ENCODE measurements at places on chromosomes 7 and 10.

DNA sequence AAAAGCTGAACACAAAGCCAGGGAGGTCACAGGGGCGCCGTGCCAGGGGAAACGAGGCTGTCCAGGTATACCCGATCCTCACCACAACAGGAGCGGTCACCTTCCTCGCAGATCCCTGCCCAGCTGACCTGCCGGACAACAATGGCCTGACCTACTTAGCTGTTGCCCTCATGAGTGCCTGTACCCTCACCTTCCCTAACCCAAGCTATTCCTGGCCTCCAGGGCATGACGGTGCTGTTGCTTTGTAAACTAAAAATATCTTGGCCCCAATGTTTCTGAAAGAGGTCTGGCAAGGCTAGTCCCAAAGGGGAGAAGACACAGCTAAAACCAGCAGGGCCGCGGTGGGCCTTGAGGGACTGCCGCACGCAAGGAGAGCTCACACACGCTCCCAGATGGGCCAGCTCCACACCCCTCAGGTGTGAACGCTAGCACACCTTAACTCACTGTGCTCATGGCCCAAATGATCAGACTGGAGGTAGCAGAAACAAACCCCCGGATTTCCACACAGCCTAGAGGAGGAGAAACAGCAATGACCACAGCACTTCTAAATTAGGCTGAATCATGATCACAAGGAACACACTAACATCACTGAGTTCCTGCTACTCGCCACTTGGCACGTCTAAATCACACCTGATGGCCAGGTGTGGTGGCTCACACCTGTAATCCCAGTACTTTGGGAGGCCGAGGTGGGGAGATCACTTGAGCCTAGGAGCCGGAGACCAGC lies 66.3 kb upstream of the CYTH3 start:
- no peak for DNase-seq

DNA sequence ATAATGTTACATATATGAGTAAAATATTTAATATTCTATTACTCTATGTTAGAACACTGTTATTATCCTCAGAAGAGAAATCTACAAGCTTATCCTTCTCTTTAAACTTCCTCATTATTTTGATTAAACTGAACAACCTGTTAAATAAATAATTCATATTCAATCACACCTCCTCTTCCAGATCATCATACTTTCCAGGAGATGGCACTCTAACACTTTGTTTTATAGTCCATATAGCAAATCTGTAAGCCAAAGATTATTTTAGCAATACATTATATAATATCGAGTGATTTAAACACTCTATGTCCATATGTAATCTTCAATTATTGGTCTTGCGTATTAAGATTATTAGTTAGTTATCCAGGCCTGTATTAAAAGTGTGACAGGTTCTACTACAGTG lies 694.1 kb downstream of the ANKRD7 start:
- peak; percentile 10 for DNase-seq

DNA sequence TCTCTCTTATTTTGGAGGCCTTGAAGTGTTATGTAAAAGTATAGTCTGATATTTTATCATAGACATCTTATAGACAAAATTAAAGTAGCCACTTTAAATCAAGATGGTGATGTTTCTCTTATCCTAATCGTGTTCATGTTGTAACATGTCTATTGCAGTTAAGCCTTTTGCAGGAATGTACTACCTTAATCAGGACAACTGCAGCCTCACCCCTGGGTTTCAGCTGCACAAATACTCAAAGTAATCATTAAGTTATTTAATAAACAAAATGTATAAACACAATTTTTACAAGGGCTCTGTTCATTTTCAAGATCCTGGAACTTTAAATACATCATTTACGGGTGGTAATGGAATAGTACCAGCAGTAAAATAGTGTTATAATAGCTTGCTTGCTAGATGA lies 14.4 kb upstream of the KIF5B start:
- DNase-seq: no peak

- DNase-seq: no peak
Observed at GRCh38 chr7:106450716-106451115, 165.9 kb upstream of the NAMPT start.

GRCh38 chr10:101858723-101859500 lies 15.3 kb upstream of the KCNIP2 start:
- DNase-seq: no peak

DNA sequence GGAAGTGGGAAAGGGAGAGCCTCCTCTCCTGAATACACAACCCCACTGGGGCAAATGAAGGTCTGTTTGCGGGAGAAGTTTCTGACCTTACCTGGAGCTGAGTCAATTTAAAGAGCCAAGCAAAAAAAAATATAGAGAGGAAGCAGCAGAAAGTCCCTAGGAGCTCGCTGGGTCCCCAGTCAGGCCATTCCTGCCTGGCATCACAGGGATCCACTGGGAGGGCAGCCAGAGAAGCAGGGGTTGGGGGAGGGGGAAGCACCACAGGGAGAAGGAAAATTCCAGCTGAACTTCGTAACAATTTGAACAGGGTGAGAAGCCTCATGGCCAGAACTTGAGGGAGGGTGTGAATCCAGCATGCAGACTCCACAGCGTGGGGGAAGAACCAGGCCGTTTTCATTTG lies 298.7 kb downstream of the LRRTM3 start:
- DNase-seq: no peak

- DNase-seq: no peak
Observed at GRCh38 chr7:98399890-98400541, 874 bp downstream of the BAIAP2L1 start.

DNA sequence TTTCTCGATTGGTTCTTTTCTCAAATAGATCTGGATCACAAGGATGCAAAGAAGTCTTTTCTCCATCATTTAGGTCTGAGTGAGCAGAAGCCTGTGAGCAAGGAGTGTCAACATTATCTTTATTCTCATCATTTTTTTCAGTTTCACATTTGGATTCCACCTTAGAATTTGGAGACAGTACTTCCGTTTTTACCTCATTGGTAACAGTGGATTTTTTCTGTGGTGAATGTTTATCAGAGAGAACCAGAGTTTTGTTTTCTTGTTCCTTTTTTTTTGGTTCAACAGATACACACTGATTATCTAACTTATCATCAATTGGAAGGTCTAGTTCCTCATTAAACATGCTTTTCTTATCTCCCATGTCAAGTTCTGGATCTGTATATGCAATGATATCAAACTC lies 151.3 kb downstream of the GALNT11 start:
- no peak for DNase-seq

DNA sequence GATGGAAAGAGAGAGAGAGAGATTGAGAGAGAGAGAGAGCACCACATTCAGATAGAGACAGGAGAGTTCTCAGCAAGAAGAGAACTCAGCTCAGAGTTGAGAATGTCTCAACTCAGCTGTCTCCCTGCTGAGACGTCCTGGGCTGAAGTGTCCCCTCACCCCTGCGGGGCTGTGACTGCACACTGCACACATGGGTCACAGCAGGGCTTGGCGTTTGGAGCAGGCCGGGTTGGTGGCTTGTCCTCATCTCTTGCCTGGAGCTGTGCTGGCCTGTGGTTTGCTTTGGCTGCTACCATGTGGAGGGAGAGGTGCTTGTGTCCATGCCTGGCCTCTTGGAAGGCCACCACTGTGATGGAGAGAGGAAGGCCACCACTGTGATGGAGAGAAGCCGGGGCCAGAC lies 167.9 kb downstream of the RNF216 start:
- no peak for DNase-seq

DNA sequence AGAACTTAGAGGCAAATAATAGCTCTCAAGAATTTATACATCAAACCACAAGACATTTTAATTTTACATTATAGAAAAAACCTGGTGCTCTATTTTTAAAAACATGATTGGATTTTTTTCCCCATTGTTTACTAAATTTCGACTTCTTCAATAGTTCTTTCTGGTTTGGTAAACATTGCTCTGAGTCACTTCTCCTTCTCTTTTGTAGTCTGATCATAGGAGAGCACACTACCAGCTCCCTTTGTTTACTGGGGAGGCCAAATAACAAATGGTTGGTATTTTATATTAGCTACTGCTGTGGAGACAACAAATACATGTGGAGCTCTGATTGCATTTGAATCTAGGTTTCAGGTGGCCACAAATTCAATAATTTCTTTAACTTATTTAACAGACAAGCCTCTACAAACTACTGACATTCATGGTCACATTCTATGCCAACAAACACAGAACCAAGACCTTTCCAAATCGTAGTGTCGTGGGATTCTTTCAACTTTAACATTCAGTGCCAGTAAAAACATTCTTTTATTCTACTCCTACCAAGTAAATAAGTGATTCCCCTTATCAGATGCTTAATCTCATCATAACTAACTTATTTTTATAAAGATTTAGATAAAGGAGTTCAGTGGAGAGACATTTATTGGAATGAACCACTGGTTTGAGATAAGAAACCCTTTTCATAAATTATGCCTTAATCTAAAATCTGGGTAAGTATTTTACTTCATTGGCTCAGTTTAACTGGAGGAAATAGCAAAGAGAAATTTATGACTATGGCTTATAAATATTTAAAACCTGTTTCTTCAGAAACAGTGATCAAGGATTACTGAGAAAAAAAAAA lies 17.7 kb upstream of the FXYD4 start:
- no peak for DNase-seq

DNA sequence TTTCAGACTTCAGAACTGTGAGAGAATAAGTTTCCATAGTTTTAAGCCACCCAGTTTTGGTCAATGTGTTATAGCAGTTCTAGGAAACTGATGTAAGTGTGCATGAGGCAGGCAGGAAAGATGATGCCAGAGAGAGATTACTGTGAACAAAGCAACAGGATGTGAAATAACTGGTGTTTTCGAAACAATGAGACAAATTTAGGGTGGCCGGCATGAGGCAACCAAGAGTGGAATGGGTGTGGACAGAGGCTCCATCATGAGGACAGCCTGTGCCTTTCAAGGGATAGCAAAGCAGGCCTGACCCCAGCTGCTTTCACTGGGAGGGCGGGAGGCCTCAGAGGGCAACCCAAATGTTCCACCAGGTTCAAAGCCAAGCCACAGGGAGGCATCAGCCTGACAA lies 67.3 kb upstream of the UCN3 start:
- no peak for DNase-seq

DNA sequence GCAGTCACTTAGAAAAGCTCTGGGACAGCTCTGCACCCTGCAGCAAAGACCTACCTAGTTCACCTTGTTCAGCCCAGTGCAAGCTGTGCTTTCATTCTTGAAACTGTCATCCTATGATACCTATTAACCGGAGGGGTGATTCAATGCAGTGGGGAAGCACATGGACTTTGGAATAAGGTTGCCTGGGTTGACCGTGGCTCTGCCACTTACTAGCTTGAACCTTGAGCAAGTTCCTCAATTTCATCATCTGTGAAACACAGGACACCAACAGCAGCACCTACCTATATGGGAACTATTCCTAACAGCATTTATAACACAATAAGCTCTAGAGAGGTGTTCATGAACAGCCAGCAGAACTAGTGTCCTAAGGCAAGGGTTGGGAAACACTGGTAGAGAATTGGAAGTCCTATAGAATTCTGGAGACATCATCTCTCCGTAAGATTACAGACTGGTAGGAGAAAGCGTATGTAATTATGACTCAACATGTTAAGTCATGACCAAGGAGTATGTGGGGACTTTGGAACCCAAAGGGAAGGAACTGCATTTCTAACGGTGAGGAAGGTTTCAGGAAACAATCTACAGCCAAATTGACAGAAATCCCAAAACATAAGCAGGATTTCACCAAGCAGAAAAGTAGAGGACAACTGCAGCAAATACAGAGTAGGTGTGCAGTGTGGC lies 270.0 kb downstream of the USP6NL start:
- DNase-seq: no peak

GRCh38 chr7:1367501-1368183 lies 91.6 kb downstream of the MICALL2 start:
- no peak for DNase-seq

- no peak for DNase-seq
Observed at GRCh38 chr10:6753644-6754043, 173.6 kb upstream of the PRKCQ start.

DNA sequence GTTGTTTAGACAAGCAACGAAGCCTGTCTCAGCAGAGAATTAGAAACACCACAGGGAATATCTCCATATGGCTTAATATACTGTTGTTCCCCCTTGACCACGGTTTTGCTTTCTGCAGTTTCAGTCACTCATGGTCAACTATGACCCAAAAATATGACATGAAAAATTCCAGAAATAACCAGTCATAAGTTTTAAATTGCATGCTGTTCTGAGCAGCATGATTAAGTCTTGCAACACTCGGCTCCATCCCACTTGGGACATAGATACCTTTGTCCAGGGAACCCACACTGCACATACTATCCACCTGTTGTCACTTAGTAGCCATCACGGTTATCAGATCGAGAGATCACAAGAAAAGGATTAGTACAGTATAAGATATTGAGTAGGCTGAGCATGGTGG lies 60.7 kb upstream of the FOXK1 start:
- DNase-seq: no peak

- no peak for DNase-seq
Observed at GRCh38 chr10:84395581-84395980, 67.2 kb downstream of the CCSER2 start.

DNA sequence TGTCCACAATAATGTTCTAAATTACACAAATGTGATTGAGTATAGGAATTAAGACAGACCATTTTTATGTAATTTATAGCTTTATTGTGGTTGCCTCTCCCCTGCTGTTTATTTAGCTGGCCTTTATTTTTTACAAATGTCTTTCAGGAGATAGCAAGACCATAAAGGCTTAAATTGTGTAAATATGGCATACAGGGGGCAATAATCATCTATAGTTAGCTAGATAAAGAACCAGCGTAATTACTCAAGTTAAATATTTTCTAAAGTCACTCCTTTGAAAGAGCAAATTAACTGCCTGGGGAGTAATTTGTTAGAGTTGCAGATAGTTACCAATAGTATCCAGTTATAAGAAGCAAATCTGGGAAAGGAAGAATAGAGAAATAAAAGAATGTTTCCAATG lies at the start of gene MALRD1:
Gene MALRD1 (plus strand): TSS at position 313 of the 400 bp plus-strand sequence. CDS start 138 bp downstream, outside the sequence.
- no peak for DNase-seq

DNA sequence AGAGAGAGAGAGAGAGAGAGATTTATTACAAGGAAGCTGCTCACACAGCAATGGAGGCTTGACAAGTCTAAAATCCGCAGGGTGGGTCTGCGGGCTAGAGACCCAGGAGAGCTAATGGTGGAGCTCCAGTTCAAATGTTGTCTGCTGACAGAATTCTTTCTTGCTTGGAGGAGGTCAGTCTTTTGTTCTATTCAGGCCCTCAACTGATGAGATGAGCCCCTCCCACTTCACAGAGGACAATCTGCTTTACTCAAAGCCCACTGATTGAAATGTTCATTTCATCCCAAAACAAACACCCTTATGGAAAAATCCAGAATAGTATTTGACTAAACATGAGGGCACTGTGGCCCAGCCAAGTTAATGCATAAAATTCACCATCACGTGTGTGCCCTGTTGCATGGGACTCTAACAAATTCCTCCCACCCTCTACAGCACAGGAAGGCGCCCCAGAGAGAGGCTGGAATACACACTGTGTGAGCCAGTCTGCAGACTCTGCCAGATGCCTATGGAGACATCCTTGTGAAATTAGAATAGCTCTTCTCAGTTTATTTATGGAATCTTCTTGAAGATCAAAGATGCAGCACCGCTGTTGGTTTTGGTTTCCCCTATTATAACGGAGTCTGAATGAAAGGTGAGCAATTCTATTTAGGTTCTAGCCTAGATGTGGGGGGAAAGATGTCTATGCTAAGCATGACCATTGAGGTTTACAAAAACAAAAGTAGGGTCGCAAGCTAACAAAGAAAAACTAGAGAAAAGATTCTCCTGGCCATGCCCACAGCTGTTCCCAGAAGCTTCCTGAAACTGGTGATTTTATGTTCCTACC lies 123.0 kb upstream of the SFMBT2 start:
- DNase-seq: no peak

- DNase-seq: no peak
Observed at GRCh38 chr10:42988069-42988468, 88.8 kb upstream of the RET start.
